ENCODE measurements at places on chromosomes 1 and 21.
A peak's percentile ranks its signal among the peaks of the same experiment; 100 is the strongest.

GRCh38 chr1:182631053-182631677, 27.0 kb upstream of the RGS16 start:
- no peak for DNase-seq

GRCh38 chr1:116471241-116471640, 98.2 kb downstream of the ATP1A1 start:
- no peak for DNase-seq

DNA sequence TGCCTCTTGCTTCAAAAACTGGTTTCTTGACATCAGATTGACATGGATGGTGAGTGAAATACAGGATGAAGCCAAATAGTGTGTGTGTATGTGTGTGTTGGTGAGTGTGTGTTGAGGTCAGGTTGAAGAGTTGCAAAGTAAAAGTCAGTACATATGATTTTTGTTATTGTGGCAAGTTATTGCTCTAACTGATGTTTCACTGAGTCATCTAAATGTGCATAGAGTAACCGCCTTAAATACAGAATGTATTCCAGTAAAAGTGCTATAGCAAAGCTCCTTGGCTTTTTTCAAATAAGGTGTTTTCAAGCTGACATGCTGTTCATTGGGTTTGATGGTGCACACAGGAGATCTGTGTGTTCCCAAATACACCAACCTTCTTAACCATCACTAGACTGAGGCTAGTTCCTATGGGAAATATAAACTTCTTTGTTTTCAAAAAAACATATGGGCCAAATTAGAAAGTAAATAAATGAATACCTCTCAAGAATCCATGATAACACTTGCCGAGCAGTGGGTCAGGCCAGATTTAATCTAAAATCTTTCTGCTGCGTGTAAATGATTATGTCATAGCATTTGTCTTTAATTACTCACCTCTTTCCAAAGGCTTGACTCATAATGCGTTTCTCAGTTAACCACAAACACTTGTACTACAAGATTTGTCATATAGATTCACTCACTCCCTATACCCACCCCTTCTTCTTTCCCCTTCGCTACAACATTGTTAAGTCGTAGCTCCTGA, 151.1 kb downstream of the LYPLAL1 start:
- DNase-seq = peak; percentile 62

GRCh38 chr1:28526886-28527285, 21.0 kb downstream of the RCC1 start:
- peak; percentile 64 for DNase-seq

- no peak for DNase-seq
Measured at GRCh38 chr1:8567146-8567545, 249.2 kb downstream of the SLC45A1 start.

DNA sequence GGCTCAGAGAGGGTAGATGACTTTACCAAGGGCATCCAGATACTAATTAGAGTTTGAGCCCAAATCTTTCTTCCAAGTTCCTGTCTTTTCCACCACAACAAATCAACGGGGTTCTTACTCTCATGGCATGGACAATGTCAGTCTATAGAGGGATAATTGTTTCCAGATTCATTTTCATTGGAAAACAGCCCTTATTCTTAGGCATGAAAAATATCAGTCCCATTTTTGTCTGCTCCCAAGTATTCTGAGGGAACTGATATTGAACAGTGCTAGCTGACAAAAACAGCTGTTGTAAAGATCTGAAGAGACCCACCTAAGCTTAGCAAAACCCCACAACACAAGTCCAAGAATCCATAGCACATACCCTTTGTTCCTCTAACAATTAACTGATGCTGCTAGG, 349.1 kb upstream of the BEND5 start:
- DNase-seq = no peak

GRCh38 chr1:239537795-239538194, 151.4 kb downstream of the CHRM3 start:
- no peak for DNase-seq

DNA sequence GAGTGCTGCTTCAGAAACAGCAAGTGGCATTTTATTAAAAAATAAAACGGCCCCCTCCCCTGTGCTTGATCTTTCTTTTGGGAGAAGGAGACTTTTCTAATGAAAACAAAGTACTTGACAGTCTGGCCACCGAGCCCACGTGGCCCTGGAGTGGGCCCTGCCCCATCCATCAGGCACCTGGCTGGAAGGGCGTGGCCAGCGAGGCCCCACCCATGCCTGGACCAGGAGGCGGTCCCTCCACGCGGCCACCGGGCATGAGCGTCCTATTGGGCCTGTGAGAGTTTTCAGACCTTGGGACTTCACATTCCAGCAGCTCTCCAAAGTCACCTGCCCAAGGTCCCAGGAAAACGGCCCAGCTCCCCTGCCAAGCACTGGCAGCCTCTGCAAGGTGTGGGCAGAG, 144.7 kb downstream of the CASZ1 start:
- no peak for DNase-seq
